ENCODE measurements at places on chromosomes 11 and 22. TPM values are rescaled to one million over a fixed set of nuclear protein-coding genes. Genes with fewer than 3 reads are reported as not detected.

The QSER1 gene
- 19.9 TPM for total RNA-seq

The KIRREL3 gene
- total RNA-seq, result not detected

The KRTAP5-1 gene
- total RNA-seq, result not detected

The ROM1 gene
- total RNA-seq, result 2.1 TPM

The PRRG4 gene
- 1.2 TPM for total RNA-seq

The EHBP1L1 gene
- total RNA-seq, result 9.4 TPM

The NTM gene
- 0.06 TPM for total RNA-seq

The PLAAT2 gene
- not detected for total RNA-seq

The SLC22A8 gene
- total RNA-seq, result not detected

The MUC2 gene
- not detected for total RNA-seq
